ENCODE measurements at places on chromosomes 4 and X. TPM values are rescaled to one million over a fixed set of nuclear protein-coding genes. Genes with fewer than 3 reads are reported as not detected.

Gene MAMLD1
- 20.6 TPM for total RNA-seq

Gene BANK1
- 0.59 TPM for total RNA-seq

Gene GALNTL6
- 2.6 TPM for total RNA-seq

Gene TMSB15C
- total RNA-seq: 20.3 TPM

Gene MAGEB1
- not detected for total RNA-seq

Gene SLC6A14
- total RNA-seq: not detected

Gene ETDA
- not detected for total RNA-seq

Gene MAGEC1
- not detected for total RNA-seq

GRCh38 chr4:108533245-108533844 is 87.0 kb upstream of the RPL34 start:
- DNase-seq: no peak

DNA sequence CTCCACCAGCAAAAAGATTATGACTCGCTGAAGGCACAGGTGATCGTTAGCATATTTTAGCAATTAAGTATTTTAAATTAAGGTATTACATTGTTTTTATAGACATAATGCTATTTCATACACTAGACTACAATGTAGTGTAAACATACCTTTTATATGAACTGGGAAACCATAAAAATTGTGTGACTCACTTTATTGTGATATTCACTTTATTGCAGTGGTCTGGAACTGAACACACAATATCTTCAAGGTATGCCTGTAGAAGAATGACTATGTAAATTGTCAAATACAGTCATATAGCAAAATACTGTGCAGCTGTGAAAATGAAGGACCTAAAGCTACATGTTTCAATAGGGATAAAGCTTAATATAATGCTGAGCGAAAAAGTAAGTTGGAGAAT is 26.6 kb upstream of the MAML3 start:
- no peak for DNase-seq

- DNase-seq: no peak
Observed at GRCh38 chr4:153791746-153792617, 3.1 kb upstream of the SFRP2 start.

GRCh38 chr4:152708361-152708760 is 28.6 kb upstream of the TMEM154 start:
- DNase-seq: no peak

GRCh38 chr4:45385306-45385705 is 659.0 kb upstream of the GNPDA2 start:
- no peak for DNase-seq

DNA sequence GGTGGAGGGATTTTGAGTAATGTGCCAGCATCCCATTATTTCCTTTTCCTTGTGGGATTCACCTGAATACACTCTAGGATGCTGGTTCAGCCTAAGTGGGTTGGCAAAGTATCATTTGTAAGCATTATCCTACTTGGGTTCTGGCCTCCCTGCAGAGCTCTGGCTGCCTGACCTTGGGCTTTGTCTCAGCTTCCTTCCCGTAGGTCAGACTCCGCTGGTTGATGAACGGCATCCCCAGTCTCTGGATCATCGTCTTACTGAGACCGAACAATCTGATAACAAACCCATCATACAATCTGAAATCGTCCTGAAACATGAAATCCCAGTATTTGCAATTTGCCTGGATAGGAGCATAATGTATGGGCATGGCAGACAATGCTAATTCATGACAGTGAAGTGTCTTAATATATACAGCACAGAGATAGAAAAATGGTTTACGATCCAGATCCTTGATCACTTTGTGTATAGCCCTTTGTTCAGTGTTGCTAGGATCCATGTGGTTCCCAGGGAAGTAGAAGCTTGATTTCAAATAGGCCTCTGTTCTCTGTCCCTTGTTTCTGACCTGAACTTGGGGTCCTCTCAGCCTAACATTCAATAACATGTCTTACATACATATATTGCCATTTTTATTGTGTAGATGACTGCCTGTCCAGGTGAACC is 5.5 kb downstream of the MID2 start:
- no peak for DNase-seq

GRCh38 chrX:13937370-13938050 is 92.2 kb downstream of the GEMIN8 start:
- no peak for DNase-seq

GRCh38 chr4:40856840-40857362 is 107.1 kb downstream of the NSUN7 start:
- DNase-seq: peak; percentile 20

DNA sequence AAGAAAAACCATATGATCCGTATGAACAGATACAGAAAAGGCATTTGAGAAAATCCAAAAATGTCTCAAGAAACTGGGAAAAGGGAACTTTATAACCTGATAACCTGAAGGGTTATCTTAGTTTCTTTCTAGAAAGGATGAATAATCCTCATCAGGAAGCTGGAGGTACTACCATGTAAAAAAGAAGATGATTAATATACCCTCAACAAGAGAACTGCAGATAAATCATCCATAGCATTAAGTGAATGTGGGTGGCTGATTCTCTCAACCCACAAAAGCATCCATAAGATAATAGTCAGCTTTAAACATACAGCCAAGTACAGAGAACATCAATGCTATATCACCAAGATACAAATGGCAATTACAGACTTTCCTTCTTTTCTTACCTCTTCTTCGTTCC is 26.4 kb downstream of the ANAPC10 start:
- no peak for DNase-seq

DNA sequence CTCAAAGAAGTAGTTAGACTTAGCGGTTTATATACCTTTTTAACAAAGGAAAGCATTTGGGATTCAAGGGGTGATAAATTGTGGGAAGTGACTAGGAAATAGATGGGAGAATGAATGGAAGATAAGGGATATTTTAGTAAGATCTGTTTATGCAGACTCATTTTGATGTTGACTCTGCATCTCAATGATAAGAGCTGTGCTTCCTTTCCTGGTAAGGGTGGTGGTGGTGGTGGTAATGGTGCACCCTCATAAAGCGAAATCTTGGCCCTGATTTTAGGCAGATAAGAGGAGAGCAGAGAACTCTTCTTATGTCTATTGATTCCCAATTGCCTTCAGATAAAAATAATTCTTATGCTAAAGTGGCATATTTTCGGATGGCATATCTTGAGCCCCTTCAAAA is 197.1 kb downstream of the SPRY1 start:
- no peak for DNase-seq

- DNase-seq: no peak
Observed at GRCh38 chr4:3227878-3228675, 20.9 kb upstream of the MSANTD1 start.

DNA sequence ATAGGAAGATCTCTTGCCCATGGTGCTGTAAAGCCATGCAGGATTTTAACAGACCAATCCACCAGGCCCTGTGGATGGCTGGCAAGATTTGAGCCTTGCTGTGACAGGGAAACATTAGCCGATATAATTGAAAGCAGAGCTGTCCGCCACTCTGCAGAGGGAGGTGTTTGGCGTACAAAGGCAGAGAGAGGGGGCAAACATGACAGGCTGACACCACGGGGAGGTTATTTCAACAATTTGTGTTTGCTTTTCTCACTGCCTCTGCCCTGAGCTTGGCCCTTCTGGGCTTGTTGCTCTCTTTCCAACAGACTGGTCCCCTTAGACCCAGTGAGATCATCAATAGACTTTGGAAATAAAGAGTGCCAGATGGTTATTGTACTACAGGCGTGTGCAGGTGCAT is 59.4 kb downstream of the CLNK start:
- no peak for DNase-seq

DNA sequence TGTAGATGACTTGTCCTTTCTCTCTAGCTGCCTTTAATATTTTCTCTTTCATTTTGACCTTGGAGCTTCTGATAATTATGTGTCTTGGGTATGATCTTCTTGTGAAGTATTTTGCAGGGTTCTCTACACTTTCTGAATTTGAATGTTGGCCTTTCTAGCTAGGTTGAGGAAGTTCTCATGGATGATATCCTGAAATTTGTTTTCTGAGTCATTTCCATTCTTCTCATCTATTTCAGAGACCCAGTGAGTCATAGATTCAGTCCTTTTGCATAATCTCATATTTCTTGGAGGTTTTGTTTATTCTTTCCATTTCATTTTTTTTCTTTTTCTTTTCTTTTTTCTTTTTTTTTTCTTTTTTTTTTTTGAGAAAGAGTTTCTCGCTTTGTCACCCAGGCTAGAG is 585.7 kb upstream of the PABPC4L start:
- DNase-seq: no peak

GRCh38 chr4:86946868-86947500 is 12.2 kb downstream of the AFF1 start:
- no peak for DNase-seq

DNA sequence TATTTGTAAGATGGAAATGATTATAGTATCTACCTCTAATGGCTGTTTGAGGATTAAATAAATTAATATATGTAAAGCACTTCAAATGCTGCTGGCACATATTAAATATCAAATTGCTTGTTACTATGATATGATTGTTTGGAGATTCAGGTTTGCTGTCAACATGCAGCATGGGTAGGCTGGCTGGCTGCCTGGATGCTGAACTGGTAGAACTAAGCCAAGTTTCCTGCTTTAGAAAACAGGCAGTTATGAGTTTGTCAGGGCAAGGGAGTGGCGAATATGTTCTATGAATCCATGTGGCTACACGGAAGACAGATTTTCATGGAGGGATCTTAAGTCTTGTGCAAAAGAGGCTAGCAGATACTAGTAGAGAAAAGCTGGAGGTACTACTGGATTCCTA is 239.6 kb downstream of the GBA3 start:
- DNase-seq: no peak
